ENCODE measurements at places on chromosomes 7 and 10.

- no peak for DNase-seq
Observed at GRCh38 chr10:49179699-49180443, 8.3 kb downstream of the TMEM273 start.

DNA sequence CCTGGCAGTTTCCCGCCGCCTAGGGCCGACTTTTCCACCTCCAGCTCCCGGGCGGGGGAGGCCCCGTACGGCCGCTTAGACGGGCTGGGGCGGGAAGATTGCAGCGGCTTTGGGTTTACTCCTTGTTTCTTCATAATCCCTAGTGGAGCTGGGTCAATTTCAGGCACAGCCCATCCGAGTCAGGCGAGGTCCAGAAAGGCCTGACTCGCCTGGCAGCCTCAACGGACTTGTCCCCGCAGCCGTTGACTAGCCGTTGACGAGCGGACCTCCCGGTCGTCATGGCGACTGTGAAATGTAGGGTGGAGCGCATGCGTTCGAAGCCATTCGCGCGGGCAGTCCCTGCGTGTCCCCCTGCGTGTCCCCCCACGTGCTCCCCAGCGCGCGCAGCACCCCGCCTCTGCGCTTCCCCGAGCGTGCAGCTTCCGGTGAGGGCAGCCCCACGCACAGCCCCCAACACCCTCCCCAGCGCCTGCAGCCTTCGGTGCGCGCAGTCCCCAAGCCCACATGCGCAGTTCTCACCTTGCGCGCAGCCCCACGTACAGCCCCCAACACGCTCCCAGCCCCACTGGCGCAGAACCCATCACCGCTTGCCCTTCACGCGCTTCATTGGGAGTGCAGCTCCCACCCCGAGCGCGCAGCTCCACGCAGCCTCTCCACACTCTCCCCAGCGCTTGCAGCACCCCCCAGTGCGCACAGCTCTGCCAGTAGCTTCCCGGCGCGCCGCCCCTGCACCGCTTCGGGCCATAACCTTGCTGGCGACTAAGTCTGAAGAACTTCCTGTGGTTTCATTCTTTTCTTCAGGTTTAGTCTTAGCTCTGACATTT is 67.8 kb downstream of the TBX20 start:
- DNase-seq, result no peak

DNA sequence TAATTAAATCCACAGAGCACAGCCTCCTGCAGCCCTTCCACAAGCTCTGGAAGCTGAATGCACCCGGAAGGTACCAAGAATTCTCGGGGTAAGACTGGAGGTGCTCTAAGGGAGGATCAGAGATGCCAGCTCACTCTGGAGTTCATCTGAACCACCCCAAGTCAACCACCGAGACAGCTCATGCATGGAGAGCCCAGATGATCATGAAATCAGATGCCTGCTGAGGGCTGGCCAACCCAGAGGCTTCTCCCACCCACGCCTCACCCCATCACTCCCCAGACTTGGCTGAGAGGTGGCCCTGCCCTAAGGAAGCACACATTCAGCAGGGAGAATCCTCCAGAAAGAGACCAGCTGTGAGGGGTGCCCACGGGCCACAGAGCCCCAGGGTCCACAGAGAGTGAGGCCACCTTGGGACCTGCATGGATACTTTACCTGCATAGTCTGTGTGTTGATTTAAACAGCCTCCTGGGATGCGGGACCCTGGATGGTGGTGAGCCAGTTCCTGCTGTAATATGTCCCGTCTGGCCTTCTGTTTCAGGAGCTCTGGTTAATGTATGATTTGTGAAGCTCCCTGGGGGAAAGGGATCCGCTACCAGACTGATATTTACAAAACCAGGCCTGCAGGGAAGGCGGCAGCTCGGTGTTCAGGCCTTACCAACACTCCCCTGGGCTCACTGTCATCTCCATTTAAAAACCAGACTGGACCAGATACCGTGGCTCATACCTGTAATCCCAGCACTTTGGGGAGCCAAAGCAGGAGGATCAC is 64.9 kb downstream of the INSIG1 start:
- no peak for DNase-seq

DNA sequence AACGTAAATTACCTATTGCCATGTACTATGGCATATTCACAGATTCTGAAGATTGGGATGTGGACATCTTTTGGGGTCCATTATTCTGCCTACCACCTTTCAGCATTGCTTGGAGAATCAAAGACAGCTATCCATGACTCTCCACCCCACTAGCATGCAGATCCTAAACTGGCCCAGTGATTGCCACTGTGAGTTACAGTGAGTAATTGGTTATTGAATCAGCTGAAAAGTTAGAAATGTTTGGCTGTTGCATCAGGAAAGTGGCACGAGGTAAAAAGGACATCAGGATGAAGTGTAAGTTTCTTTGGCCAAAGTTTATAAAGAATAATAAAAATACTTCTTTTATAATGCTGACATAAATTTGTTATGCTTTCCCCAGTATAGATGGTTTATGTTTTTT is 148.2 kb upstream of the ETV1 start:
- no peak for DNase-seq

DNA sequence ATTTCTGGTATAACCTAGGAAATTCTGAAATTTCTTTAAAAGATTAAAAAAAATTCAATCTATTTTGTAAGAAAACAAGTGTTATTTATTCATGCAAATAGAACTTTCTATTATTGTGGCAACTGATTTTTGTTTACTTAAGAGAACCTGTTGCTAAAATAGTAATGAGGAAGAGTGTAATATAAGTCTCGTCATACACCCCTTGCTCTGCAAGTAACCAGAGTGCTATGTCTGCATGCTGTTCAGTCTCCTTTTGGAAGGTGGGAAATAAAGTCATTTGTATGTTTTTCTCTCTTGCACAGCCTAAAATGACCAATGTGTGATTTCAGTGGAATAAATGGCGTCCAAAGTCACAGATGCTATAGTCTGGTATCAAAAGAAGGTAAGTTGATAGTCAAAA is 41.3 kb downstream of the PHTF2 start:
- DNase-seq, result no peak

GRCh38 chr10:123778719-123779517 is 112.7 kb downstream of the CPXM2 start:
- DNase-seq, result no peak

DNA sequence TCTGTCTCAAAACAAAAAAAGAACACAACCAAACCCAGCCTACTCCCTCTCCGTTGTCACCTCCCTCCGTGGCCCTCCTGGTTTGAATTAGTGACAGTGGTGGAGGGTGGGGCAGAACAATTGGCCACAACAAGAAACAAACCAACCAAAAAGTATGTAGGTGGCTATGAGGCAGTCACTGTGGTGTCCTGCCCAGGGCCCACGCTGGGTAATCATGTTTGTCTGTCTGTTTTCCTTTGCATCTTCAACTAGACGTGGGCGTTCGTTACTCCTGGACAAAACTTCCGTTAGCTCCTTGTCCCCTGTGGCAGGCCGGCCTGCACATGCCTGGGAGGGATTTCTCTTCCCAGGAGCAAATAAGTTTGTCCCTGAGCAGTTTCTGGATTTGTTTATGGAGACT is 78.4 kb downstream of the XRCC2 start:
- DNase-seq, result no peak

DNA sequence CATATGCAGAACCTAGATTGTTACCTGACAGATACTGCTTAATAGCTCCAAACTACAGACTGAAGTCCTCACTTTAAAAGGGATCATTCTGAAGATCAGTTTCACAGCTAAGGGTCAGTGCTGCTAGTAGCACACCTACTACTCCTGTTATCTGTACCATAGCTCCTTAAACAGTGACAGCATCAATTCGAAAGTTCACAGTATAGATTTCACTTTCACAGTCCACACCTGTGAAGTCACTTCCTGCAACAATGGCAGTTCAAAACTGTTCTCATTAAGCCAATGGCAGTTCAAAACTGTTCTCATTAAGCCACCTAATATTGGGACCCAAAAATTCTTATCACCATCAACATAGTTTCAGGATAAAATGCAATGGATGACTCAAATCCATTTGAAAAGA is 10.7 kb upstream of the FHIP2A start:
- DNase-seq, result no peak

- DNase-seq, result no peak
Observed at GRCh38 chr10:100709146-100710082, 36.0 kb upstream of the PAX2 start.

GRCh38 chr7:23474829-23475575 is 4.7 kb upstream of the IGF2BP3 start:
- peak; percentile 77 for DNase-seq

GRCh38 chr10:88082806-88083596 is 219.6 kb downstream of the PTEN start:
- no peak for DNase-seq

DNA sequence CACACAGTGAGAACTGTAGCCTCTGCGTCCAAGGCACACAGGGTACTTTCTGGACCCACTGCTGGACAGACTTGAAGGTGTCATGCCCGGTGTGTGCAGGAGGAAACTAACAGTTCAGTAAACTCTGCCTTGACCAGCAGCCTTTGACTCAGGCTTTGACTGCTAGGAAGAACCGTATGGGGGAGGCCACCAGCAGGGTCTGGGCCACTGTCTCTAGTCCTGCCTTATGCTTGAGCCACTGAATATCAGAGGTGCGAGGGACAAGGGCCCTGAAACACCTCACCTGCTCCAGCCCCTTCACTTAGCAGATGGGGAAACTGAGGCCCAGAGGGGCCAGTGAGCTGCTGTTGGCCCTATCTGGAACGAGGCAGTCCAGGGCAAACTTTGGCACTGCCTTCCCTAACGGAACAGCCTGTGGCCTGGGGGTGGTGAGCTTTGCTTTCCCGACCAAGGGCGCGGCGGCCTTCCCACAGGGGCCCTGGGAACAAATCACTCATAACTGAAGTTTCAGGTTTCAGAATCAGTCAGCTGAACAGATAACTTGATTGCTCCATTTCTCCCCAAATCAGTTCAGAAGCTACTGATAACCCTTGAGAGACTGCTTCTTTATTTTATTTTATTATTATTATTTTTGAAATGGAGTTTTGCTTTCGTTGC is 130.0 kb downstream of the FAM53B start:
- DNase-seq, result no peak

GRCh38 chr7:137169282-137169698 is 174.2 kb downstream of the PTN start:
- DNase-seq, result peak; percentile 93

- DNase-seq, result no peak
Observed at GRCh38 chr10:77114181-77114821, 523.3 kb downstream of the KCNMA1 start.

- no peak for DNase-seq
Observed at GRCh38 chr7:77649716-77650349, 46.4 kb upstream of the RSBN1L start.

- DNase-seq, result no peak
Observed at GRCh38 chr10:31010062-31010461, 21.6 kb downstream of the ZNF438 start.

DNA sequence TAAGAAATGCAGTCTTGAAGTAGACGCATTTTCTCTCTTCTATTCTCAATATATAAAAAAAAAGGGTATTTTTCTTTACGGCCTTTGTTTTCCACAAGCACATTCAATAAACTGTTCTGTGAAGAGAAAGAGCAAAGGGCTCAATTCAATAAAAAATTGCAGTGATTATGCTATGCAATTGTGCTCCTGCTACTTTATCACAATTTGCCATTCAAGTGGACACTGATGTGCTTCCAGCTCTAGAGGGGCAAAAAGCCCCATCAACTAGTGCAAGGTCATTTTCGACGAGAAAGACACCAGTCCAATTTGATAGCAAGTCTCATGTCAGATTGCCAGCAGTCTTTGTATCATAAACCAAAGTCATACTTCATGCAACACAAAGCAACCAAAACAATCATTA is 82.6 kb upstream of the THSD7A start:
- no peak for DNase-seq

DNA sequence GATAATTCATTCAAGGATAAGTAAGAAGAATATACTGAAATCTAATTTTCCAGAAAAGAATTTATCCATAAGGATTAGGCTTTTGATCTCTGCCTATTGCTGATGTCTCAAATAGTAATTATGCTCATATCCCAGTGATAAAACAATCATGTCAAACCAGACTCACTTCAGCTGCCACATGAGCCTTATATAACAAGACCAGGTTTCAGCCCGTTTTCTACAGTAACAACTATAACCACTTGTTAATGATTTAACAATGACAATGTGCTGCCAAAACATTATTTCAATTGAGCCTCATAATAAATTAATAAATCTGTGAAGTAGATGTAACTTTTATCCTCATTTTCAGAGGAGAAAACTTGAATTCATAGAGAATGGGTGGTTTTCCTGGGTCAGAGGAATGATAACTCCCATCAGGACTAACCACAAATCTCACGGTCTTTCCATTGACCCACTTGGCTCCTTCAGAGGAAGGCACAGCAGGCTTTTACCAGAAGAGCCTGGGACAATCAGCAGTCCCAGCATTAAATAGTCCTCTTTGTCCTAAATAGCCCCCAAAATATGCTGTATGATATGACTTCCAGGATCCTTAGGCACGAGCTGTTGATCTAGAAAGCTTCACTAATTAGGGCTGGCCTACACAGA is 42.5 kb upstream of the SLIT1 start:
- no peak for DNase-seq

DNA sequence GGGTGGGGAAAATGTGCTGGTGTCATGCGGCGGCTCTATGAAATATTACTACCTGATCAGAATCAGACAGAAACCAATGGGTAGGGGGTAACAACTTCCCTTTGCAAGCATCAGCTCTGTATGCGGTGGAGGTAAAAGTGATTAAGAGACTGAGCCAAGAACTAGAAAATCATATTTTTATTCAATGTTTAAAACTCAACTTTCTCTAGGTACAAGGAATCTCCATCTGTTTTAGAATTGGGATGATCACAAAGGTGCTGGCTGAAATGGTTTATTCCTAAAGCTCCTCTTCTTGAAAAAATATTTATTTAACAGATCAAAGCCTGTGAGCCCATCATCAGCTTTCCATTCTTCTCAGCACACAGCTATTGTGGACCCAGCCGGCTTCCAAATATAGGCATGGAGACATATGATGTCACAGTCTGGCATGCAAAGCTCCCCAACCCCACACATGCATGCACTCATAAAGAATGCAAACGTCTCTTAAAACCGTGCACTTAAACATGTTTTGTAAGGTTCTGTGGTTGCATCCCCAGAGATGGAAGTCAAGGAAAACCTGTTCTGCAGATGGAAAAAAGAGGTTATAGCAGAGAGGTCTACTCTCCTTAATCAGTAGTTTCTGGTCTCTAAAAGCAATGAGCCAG is 126.0 kb downstream of the SKIDA1 start:
- peak; percentile 94 for DNase-seq

DNA sequence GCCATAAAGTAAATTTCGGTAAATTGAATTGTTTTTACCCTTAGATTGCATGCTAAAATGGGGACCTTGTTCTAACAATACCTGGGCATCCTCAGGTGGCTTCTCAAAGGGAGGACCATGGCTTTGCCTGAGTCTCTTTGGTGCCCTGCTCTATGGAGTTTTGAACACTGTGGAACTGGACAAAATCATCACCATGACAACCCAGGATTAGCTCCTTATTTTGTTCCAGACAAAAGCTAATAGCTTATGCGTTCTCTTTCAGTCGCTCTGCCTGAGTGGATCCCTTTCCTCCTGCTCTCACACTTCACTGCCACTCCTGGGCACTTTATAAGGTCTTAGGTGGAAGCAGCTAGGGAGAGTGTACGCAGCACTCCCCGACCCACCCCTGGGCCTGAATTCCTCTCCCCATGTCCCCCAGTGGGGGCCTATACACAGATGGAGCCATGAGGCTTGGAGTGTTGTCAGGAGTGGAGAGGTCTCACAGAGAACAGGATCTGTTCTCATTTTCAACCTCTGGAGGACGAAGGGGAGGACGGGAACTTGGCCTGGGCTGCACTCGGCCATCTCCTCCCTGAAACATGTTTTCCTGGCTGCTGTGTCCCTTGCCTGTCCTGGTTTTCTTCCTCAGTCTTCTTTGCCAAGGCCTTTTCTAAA is 19.0 kb downstream of the ADCYAP1R1 start:
- no peak for DNase-seq

GRCh38 chr7:80309971-80310549 is 175.4 kb downstream of the GNAI1 start:
- DNase-seq, result no peak
